ENCODE measurements at places on chromosomes 12 and 14.

- no peak for DNase-seq
Measured at GRCh38 chr12:93247313-93247991, 130.3 kb upstream of the NUDT4 start.

DNA sequence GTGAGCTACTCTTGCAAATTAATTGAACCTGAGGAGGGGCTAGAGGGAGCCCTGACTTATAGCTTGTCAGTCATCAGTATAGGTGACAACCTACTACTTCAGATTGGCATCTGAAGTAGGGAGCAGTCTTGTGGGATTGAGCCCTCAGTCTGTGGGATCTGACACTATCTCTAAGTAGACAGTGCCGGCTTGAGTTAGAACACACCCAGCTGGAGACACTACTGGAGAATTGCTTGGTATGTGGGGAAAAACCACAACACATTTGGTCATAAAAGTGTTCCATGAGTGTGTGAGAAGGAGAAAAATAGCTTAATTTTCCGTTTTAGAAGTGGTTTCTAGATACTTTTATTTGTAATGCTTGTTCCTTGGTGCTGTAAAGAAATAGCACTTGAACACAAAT is 30.5 kb upstream of the DDHD1 start:
- DNase-seq, result no peak

- no peak for DNase-seq
Measured at GRCh38 chr14:77805706-77806105, 5.8 kb downstream of the ADCK1 start.

GRCh38 chr14:100783630-100784370 is 42.1 kb upstream of the MEG3 start:
- DNase-seq, result no peak

- no peak for DNase-seq
Measured at GRCh38 chr12:19850346-19851065, 411.2 kb downstream of the AEBP2 start.

DNA sequence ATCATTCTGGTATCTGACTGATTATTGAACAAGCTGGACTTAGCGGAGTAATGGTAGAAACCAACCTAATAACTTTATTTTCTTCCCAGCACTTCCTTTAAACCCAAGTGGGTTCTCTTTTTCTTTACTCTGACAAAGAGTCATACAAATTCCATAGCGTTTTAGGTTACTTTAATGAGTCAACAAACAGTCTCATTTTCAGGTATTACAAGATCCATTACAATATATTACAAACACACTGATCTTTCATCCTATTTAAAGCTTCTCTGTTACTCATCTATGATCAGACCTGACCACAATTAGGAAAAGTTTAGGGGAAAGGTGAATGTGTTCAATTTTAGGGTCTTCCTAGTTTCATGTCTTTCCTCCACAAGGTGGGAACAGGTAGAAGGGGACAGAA is 39.4 kb upstream of the PTPRQ start:
- DNase-seq, result no peak

DNA sequence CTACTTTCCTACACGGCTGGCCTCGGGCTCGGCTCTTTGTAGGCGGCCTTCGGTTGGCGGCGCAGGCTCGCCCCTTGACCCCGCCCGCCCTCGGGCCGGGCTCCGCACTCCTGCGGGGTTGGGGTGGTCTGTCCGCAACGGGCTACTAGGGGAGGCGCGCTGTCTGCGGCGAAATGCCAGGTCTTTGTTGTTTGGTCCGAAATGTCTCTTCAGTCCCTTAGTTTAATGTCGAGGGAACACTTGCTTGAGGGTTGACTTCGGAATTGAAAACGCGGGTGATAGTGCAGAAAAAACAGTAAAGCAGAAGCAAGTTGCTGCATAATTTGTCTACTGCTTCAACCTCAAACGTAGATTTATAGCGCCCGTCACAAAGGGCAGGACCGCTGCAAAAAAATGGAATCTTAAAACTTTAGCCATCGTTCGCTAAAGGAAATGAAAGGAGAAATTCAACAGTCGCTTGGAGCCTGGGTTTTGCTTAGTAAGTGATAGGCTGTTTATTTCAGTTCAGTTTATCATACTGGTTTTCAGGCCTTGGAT is 390 bp downstream of the JKAMP start:
- DNase-seq, result no peak

- DNase-seq, result no peak
Measured at GRCh38 chr12:45658020-45658419, 71.5 kb upstream of the ARID2 start.

- DNase-seq, result no peak
Measured at GRCh38 chr14:101058571-101058970, 155.0 kb upstream of the RTL1 start.

GRCh38 chr14:56297449-56297848 is 179.2 kb downstream of the PELI2 start:
- DNase-seq, result no peak

DNA sequence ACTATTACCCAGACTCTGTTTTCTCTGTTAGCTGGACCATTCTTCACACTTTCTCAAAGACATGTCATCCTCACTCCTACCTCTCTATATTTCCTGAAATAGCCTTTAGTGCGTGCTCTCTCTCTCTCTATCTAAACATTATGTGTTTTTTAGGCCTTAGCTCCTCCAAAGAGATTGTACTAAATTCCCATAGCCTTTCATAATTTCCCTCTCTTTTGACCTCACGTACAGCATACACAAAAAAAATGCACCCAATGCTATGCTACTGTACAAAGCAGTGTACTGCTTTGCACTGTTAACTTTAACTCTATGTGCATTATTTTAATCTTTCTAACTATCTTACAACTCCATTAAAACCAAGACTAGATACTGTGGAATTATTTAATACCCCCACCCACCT is 288.4 kb downstream of the DAD1 start:
- no peak for DNase-seq

DNA sequence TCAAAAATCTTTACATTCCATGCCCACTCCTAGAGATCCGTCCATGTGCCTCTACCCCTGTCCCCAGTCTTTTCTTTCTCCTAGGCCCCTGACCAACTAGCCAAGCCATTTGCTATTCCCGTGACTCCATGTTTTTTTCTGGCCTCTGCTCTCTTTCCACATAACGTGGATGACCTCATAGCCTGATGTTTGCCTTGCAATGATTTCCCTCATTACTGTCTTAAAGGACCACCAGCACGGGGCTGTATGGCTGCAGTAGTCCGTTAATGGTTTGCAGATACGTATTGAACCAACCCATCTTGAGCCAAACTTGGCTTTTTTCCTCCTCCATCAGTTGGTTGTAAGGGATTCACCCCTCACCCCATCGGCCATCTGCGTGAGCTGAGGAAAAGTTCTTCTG is 226.0 kb downstream of the PCNX1 start:
- DNase-seq, result no peak

GRCh38 chr14:100424504-100425428 is 101.6 kb downstream of the SLC25A47 start:
- no peak for DNase-seq

GRCh38 chr14:68477110-68477455 is 315.8 kb downstream of the ZFP36L1 start:
- DNase-seq, result no peak

DNA sequence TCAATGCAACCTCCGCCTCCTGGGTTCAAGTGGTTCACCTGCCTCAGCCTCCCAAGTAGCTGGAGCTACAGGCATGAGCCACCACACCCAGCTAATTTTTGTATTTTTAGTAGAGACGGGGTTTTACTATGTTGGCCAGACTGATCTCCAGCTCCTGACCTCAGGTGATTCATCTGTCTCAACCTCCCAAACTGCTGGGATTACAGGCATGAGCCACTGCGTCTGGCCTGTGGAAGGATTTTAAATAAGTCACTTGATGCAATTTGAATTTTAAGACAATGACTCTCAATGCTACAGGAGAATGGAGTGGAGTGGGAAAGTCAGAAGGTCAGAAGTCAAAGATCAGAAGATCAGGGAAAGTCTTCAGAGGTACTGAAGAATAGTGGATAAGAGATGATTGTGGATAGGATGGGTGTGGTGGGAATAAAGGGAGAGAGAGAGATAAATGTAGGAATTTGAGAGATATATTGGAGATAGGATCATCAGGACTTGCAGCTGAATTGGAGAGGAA is 15.4 kb downstream of the TMEM52B start:
- no peak for DNase-seq

DNA sequence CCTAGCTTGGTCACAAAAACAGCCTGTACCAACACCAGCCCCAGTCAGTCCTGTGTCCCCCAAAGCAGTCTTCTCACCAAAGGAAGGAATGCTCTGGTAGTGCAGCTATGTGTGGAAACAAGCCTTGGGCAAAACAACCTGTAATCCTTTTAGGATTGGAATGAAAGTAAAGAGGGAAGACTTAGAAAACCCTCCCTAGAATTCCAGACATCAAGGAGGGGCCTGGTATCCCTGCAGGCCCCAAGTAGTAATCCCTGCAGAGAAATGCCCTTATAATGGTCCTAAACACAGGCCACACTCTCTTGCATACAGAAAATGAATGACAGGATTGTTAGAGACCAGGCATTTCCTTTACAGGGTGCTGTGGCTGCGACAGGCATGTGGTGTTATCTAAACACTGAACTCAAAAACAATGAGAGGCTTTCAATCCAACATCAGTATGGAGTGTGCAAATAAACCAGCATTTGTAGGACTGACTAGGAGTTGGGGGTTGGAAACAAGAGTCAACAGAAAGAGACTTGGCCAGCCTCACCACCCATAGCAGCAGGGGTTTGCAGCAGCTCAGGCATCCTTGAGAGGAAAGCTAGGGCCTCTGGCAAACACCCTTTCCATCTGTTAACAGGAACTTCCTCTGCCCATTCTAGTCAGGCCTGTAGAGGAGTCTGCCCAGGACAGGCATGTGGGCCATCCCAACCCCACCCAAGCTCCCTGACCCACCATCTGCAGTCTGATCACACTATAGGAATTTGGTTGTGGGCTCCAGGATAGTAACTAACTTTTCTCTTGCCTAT is 59.1 kb downstream of the DCAF5 start:
- no peak for DNase-seq
